ENCODE measurements at places on chromosomes 16 and 17. TPM values are rescaled to one million over a fixed set of nuclear protein-coding genes. Genes with fewer than 3 reads are reported as not detected.

GRCh38 chr17:40099619-40100418, 570 bp downstream of the NR1D1 start:
- H3K4me1 ChIP-seq, result peaks cover 76% of the 10 kb centered on the region
- DNase-seq, result no peak
- H3K36me3 ChIP-seq, result peaks cover 17% of the 10 kb centered on the region
- H3K27ac ChIP-seq, result peak overlapping the region; percentile 100
- peak overlapping the region; percentile 82 for H3K4me3 ChIP-seq
- H3K27me3 ChIP-seq, result no peaks in the 10 kb centered on the region

DNA sequence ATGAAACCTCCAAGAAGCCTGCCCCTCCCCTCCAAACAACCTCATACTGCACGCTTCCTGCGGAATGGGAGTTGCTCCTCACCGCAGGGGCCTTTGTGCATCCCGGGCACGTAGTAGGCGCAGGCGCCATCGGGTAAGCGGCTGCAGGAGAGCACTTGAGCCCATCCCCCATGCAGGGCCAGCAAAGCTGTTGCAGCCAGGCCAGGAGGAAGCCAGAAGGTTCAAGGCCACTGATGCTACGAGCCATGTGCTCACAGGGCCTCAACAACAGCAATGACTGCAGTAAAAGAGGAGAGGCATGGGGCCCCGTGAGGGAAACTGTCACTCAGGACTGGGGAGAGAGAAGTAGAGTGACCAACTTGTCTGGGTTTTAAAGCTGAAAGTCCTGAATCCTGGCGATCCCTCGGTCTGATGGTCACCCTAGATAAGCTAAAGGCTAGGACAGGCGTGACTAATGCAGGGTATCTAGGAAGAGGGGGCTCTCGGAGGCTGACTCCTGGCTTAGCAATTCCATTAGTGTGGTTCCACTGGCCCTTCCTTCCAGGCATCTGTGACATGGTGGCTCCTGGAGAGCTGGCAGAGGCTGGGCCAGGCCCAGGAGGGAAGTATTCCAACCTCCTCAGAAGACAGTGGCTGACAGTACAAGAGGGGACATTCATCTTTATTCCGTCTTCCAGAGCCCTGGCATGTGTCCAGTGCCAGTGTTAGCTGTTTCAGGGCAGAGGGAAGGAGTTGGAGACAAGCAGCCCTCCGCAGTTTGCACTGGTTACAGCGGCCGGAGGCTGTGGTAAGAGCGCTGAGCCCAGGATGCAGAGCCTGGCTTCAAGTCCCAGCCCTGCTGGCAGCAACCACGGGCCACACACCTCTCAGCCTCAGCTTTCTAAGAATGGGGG, 20.8 kb downstream of the GOSR2 start:
- no peak for DNase-seq
- H3K4me1 ChIP-seq, result peaks cover 15% of the 10 kb centered on the region
- H3K27ac ChIP-seq, result no peak overlapping the region
- peaks cover 23% of the 10 kb centered on the region for H3K36me3 ChIP-seq

- no peaks in the 10 kb centered on the region for H3K27me3 ChIP-seq
- H3K27ac ChIP-seq, result no peak overlapping the region
- H3K4me1 ChIP-seq, result peaks cover 13% of the 10 kb centered on the region
- H3K4me3 ChIP-seq, result no peak overlapping the region
- peaks cover 42% of the 10 kb centered on the region for H3K36me3 ChIP-seq
- no peak for DNase-seq
Measured at GRCh38 chr17:47816947-47817346, 4.6 kb downstream of the OSBPL7 start.

GRCh38 chr17:61415374-61416210, 15.9 kb downstream of the TBX2 start:
- no peak overlapping the region for H3K4me3 ChIP-seq
- peaks cover 56% of the 10 kb centered on the region for H3K4me1 ChIP-seq
- peak overlapping the region; percentile 66 for H3K27ac ChIP-seq
- no peaks in the 10 kb centered on the region for H3K27me3 ChIP-seq
- H3K36me3 ChIP-seq, result no peaks in the 10 kb centered on the region

- H3K4me3 ChIP-seq, result no peak overlapping the region
- no peaks in the 10 kb centered on the region for H3K36me3 ChIP-seq
- H3K4me1 ChIP-seq, result no peaks in the 10 kb centered on the region
Measured at GRCh38 chr16:25747160-25747758, 55.5 kb downstream of the HS3ST4 start.

GRCh38 chr17:57543230-57543629, 201.9 kb downstream of the CCDC182 start:
- no peak for DNase-seq
- H3K4me1 ChIP-seq, result peaks cover 42% of the 10 kb centered on the region
- H3K27ac ChIP-seq, result no peak overlapping the region
- H3K27me3 ChIP-seq, result no peaks in the 10 kb centered on the region

- no peak overlapping the region for H3K27ac ChIP-seq
- H3K4me1 ChIP-seq, result peaks cover 12% of the 10 kb centered on the region
- no peaks in the 10 kb centered on the region for H3K36me3 ChIP-seq
- no peak overlapping the region for H3K4me3 ChIP-seq
- DNase-seq, result no peak
Measured at GRCh38 chr17:29562615-29563014, 4.2 kb downstream of the ABHD15 start.

KRTAP4-1 gene
- not detected for total RNA-seq

IGSF6 gene
- total RNA-seq, result 4.3 TPM

TMC7 gene
- 0.49 TPM for total RNA-seq

C16orf86 gene
- total RNA-seq, result 11.9 TPM
